Left ventricle myocardium inferior (tissue), 1 donor: ENCODE measurements at places on chromosomes 7 and 10. TPM values are rescaled to one million over a fixed set of nuclear protein-coding genes. Genes with fewer than 3 reads are reported as not detected.

GRCh38 chr10:110268971-110269370 is 35.7 kb downstream of the SMNDC1 start:
- DNase-seq, result no peak
- H3K4me3 ChIP-seq, result peak overlapping the region; percentile 55
- no peaks in the 10 kb centered on the region for H3K36me3 ChIP-seq

DNA sequence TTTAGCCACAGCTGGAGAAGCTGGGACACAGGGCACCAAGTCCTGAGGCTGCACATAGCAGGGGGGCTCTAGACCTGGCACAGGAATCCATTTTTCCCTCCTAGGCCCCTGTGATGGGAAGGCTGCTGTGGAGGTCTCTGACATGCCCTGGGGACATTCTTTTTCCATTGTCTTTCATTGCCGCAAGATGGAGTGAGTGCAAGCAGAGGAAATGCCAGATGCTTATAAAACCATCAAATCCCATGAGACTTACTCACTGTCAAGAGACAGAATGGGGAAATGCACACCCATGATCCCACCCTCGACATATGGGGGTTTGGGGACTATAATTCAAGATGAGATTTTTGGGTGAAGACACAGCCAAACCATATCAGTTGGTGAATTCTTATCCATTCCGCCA is 94.7 kb upstream of the FERD3L start:
- H3K4me3 ChIP-seq, result no peak overlapping the region
- H3K27me3 ChIP-seq, result no peaks in the 10 kb centered on the region
- no peak overlapping the region for H3K27ac ChIP-seq
- no peak for DNase-seq
- H3K4me1 ChIP-seq, result no peaks in the 10 kb centered on the region
- no peaks in the 10 kb centered on the region for H3K36me3 ChIP-seq

DNA sequence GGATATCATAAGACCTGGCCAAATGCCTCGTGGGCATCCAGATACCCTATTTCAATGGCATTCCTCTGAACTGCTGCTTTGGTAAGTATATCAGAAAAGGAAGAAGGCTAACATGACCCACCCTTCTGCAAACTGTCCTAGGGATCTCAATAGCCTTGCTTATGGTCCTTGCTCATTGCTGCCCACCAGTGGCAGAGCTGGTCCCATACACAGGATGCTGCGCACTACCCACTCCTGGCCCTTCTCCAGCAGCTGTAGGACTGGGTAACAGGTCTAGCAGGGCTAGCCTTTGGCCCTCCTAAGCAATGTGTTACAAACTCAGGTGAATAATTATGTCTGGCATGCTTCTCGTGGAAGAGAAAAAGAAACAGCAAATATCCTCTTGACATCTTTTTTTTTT is 72.5 kb downstream of the C10orf90 start:
- DNase-seq, result no peak
- H3K27me3 ChIP-seq, result peaks cover 26% of the 10 kb centered on the region
- no peaks in the 10 kb centered on the region for H3K4me1 ChIP-seq
- H3K4me3 ChIP-seq, result no peak overlapping the region
- no peak overlapping the region for H3K27ac ChIP-seq

GRCh38 chr7:17421941-17422340 is 123.5 kb downstream of the AHR start:
- DNase-seq, result no peak
- H3K27me3 ChIP-seq, result no peaks in the 10 kb centered on the region
- no peaks in the 10 kb centered on the region for H3K4me1 ChIP-seq

- no peaks in the 10 kb centered on the region for H3K27me3 ChIP-seq
- H3K4me3 ChIP-seq, result no peak overlapping the region
- no peak for DNase-seq
- H3K4me1 ChIP-seq, result no peaks in the 10 kb centered on the region
- no peak overlapping the region for H3K27ac ChIP-seq
These were observed 1056.8 kb downstream of the SORCS1 start for GRCh38 chr10:106107706-106108105.

DNA sequence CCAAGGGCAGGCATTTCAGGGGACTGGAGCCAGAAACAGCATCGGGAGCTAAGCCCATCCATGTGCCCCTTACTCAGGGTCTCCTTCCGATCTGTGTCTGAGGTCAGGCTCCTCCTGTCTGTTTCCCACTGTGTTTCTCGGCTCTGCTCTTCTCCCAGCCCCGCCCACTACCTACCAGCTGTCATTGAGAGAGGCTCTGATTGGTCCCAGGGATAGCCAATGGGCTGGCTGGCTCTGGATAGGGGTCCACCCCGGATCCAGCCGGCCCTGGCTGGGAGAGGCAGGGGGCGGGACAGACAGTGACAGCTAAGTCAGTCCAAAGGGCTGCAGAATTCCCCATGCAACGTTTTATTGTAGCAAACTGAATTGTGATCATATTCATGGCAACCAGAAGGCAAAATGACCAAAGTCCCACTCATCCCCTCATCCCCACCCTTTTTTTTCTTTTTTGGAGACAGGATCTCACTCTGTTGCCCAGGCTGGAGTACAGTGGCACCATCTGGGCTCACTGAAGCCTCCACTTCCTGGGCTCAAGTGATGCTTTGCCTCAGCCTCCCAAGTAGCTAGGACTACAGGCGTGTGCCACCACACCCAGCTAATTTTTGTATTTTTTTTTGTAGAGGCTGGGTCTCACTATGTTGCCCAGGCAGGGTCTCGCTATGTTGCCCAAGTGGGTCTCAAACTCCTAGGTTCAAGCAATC is 76.3 kb downstream of the CLIP2 start:
- H3K4me3 ChIP-seq, result no peak overlapping the region
- H3K36me3 ChIP-seq, result peaks cover 26% of the 10 kb centered on the region
- DNase-seq, result peak; percentile 54

DNA sequence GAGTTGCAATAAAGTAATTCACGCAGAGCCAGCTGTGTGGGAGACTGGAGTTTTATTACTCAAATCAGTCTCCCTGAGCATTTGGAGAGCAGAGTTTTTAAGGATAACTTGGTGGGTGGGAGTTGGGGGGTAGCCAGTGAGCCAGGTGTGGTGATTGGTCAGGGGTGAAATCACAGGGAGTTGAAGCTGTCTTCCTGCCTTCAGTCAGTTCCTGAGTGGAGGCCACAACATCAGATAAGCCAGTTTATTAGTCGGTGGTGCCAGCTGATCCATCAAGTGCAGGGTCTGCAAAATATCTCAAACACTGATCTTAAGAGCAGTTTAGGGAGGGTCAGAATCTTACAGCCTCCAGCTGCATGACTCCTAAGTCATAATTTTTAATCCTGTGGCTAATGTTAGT is 3.3 kb upstream of the CYP51A1 start:
- H3K27me3 ChIP-seq, result no peaks in the 10 kb centered on the region
- peaks cover 26% of the 10 kb centered on the region for H3K4me1 ChIP-seq
- H3K27ac ChIP-seq, result no peak overlapping the region

DNA sequence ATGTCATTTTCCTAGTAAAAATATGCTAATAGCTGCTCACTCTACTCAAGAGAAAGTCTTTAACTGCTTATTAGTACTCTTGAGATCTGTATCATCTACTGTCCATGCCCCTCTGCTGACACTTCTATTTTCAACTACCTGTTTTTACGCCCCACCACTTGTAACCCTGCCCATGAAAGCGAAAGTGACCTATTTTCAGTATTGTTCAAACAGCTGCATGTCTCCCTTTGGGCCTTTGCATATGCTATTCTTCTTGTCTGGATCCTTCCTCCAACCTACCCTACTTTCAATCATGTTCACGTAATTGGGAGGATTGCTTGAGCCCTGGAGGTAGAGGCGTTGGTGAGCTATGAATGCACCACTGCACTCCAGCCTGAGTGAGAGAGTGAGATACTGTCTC is 1481.3 kb downstream of the GATA3 start:
- H3K4me3 ChIP-seq, result no peak overlapping the region
- no peaks in the 10 kb centered on the region for H3K27me3 ChIP-seq
- H3K27ac ChIP-seq, result no peak overlapping the region
- no peaks in the 10 kb centered on the region for H3K36me3 ChIP-seq
- H3K4me1 ChIP-seq, result no peaks in the 10 kb centered on the region
- no peak for DNase-seq

- H3K27ac ChIP-seq, result no peak overlapping the region
- peaks cover 92% of the 10 kb centered on the region for H3K36me3 ChIP-seq
- no peak for DNase-seq
These were observed 16.1 kb downstream of the EFCAB10 start for GRCh38 chr7:105565190-105565589.

- no peaks in the 10 kb centered on the region for H3K4me1 ChIP-seq
- H3K36me3 ChIP-seq, result no peaks in the 10 kb centered on the region
- H3K4me3 ChIP-seq, result no peak overlapping the region
- DNase-seq, result no peak
These were observed 259.6 kb upstream of the PPP2R2D start for GRCh38 chr10:131641231-131641630.

- no peaks in the 10 kb centered on the region for H3K27me3 ChIP-seq
- H3K36me3 ChIP-seq, result no peaks in the 10 kb centered on the region
- peaks cover 6% of the 10 kb centered on the region for H3K4me1 ChIP-seq
- no peak overlapping the region for H3K4me3 ChIP-seq
- DNase-seq, result no peak
- no peak overlapping the region for H3K27ac ChIP-seq
These were observed 219.6 kb downstream of the PTEN start for GRCh38 chr10:88082806-88083596.

DNA sequence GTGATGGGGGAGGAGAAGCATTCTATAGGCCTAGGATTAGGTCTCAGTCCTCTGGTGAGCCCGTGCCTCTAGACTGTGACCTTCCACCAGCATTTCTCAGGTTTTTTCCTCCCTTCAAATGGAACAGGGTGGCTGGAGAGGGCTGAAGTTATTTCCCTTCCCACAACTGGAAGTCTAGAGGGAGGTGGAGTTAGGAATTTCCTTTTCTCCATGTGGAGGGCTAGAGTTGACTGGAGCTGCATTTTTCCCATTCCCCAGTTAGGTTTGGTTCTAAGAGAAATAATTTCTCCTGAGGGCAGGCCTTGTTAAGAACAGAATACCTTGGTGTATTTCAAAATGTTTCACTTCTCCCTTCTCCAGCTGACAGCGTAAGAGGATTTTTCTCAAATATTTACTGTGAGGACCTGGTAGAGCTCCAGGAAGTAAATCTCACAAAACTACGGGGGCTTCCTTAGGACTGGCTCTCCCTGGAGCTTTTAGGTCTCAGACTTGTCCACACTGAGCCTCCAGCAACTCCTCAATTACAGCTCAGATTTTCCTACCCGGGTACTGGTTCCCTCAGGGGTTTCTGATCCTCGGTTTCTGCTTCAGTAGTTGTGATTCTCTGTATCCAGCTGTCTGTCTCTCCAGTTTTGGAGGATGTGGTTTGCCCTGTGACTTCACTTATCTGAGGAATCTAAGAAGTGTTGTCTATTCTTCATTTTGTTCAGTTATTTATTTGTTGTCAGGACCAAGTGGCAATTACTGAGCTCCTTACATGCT is 6.0 kb upstream of the REEP3 start:
- H3K36me3 ChIP-seq, result no peaks in the 10 kb centered on the region
- DNase-seq, result no peak
- H3K27me3 ChIP-seq, result no peaks in the 10 kb centered on the region
- peak overlapping the region; percentile 83 for H3K27ac ChIP-seq
- peak overlapping the region; percentile 39 for H3K4me3 ChIP-seq

DNA sequence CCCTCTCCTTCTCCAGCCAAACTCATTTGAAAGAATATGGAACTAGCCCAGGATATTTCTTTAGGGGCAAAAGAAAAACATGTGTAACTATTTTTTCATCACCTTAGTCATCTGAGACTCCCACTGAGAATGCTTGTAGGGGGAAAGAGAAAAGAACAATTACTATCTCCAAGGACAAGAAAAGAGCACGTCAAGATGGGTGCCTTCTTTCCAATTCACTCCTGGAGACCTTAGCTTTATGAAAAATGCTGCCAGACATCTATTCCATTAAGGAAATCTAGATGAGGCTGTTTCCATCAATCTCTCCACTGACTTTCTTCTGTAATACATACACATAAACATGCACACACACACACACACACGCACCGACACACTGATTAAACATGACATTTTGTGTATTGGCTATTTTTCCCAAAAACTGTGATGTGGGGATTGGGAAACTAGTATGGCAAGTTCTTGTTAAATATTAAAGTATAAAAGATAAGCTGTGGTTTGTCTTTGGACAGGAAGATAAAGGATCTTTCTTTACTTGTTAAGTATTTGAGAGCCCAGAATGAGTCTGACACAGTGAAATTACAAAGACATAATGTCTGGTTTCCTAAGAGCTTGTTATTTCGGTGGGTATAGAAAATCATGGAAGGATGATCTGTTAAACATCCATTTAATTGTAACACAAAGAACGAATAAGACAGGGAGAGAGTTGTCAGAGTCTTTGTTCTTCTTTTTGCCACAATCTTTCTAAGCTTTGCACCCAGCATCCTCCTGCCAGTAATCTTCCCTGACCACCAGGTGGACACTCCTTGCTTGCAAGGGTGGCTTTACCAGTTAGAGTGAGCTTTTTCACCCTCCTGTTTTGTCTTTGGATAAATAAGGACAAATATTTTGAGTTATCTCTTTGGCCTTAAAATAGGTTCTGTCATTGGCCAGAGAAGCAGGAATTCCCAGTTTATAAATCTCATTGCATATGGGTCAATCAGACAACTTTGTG is 177.3 kb upstream of the TMEM72 start:
- no peak overlapping the region for H3K27ac ChIP-seq
- DNase-seq, result no peak
- no peaks in the 10 kb centered on the region for H3K36me3 ChIP-seq
- no peaks in the 10 kb centered on the region for H3K27me3 ChIP-seq

GRCh38 chr7:118404211-118404610 is 179.7 kb downstream of the ANKRD7 start:
- DNase-seq, result no peak
- no peaks in the 10 kb centered on the region for H3K27me3 ChIP-seq
- H3K36me3 ChIP-seq, result no peaks in the 10 kb centered on the region
- no peaks in the 10 kb centered on the region for H3K4me1 ChIP-seq
- H3K27ac ChIP-seq, result no peak overlapping the region
- H3K4me3 ChIP-seq, result no peak overlapping the region

GRCh38 chr10:125557311-125557710 is 125.7 kb downstream of the TEX36 start:
- no peaks in the 10 kb centered on the region for H3K36me3 ChIP-seq
- H3K4me3 ChIP-seq, result no peak overlapping the region

DNA sequence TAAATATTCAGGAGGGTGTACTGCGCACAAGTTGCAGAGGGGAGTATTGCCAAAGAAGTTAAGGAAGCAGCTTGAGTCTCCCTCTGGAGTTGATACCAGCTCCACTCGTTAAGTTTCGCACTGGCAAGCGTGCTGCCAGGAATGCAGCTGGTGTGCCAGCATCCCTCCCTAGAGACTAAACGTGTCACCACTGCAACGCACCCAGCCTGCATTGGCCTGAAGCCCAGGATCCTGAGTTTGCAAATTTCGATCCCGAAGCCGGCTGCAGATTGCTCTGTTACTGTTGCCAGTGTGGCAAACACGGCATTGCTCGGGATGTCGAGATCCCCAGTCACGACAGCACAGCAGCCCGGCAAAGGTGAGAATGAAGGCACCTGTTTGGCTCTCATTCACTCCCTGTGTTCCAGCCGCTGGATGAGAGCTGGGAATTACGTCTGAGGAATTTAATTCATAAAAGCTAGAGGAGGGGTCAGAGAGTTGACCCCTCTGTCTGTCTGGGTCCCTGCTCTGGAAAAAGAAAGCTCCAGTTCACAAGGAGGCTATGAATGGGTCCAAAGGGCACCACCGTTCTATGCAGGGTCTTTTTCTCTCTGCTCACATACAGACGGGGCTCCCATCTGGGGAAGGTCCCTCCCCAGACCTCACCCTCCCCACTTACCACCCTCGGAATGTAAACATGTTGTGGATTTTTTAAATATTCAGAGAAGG is 61.0 kb downstream of the NRP1 start:
- DNase-seq, result peak; percentile 88
- peaks cover 95% of the 10 kb centered on the region for H3K4me1 ChIP-seq
- H3K27me3 ChIP-seq, result no peaks in the 10 kb centered on the region
- H3K27ac ChIP-seq, result peak overlapping the region; percentile 93
- peaks cover 37% of the 10 kb centered on the region for H3K36me3 ChIP-seq

The TAX1BP1 gene
- 184 TPM for total RNA-seq

The PDK4 gene
- 325 TPM for total RNA-seq

The RAMP3 gene
- total RNA-seq, result 30.7 TPM

The SCRN1 gene
- total RNA-seq, result 13.4 TPM

The LRRC61 gene
- 4.3 TPM for total RNA-seq

The LRRC4 gene
- 4.4 TPM for total RNA-seq

The ZNF107 gene
- 1.4 TPM for total RNA-seq
